Stimulated activated CD4-positive, alpha-beta T cell treated with anti-CD3 and anti-CD28 coated beads, TNF-alpha, amount 100 ng/mL, for 4 hours (primary cell): ENCODE measurements at places on chromosomes 3 and 15.

GRCh38 chr15:50275908-50276307 is 10.4 kb upstream of the HDC start:
- DNase-seq, result no peak

GRCh38 chr15:48400086-48400485 is 68.9 kb downstream of the DUT start:
- no peak for DNase-seq

DNA sequence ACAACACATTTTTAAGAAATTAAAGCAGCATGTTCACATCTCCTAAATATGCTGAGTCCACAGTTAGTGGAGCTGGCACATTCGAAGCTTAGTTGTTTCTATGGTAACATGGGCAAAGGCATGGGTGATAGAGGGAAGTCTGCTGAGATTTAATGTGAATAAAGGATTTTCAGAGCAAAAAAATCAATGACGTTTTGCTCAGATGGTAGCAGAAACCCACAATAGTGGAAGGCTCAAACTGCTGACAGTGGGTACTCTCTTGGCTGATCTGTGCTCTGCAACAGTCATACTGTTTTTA is 795.1 kb upstream of the ARPP21 start:
- DNase-seq, result no peak

DNA sequence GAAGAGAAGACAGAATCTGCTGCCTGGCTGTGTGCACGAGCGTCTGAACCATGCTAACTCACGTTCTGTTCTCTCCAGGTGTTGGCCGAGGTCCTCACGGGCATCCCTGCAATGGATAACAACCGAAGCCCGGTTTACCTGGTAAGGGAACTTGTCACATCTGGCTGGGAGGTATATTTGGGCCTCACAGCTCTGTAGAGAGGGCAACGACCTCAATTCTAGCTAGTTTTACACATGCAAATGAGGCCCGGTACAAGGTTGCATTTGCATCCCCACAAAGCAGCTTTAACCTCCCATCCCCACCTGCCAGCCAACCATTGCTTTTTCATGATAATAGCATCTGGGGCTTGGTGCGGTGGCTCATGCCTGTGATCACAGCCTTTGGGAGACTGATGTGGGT is 22.0 kb upstream of the TATDN2 start:
- DNase-seq, result no peak

DNA sequence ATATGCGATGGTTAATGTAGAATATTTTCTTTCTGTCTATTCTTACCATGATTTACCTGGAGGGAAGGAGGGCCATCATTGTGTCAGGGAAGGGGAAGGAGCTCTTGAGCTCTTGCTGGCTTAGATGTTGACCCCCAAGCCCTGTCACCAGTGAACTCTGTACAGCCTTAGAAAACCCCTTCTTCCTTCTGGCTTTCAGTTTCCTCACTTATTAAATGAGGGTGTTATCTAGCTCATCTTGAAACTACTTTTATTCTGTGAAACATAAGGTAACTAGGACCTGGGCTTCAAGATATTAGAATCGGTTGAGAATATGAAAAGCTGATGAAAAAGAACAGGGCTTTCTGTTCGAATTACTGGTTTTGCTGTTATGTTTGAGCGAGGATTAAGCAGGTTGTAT is 25.1 kb upstream of the UTS2B start:
- no peak for DNase-seq

- no peak for DNase-seq
Observed at GRCh38 chr3:191070201-191070600, 128.8 kb upstream of the OSTN start.

GRCh38 chr3:190486908-190487607 is 26.8 kb upstream of the IL1RAP start:
- DNase-seq, result no peak

DNA sequence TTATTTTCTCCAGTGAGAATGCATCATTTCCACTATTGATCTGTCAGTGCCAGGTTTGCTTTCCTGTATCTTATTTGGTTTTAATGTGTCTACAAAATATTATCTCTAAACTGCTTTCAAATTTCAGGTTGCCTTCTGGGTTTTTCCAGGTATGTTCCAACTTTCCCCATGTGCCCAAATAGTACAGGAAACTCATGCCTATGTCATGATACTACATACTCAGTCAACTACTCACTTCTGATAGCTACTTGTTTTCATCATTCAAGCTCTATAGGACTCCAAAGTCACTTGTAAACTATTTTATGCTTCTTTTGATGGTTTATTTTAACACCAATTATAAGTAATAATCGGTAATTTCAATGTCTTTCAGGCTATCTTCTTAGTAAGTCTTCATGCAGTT is 134.8 kb upstream of the TTC14 start:
- DNase-seq, result no peak

DNA sequence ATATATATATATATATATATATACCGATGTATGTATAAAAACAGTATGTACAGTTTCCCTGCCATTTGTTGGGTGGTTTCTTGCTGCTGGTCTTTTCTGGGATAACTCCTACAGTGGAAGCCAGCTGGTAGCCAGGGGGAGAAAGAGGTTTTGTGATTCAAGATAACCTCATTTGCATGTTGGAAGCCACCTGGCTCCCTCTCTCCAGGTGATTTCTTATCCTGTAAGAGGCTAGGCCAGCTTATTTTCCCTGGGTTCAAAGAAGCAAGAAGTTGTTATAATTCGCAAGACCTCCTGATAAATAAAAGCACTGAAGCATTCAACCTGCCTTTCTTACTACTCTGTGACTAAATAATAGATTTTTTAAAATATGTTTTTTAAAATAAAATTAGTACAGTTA is 443.3 kb downstream of the VGLL3 start:
- no peak for DNase-seq

DNA sequence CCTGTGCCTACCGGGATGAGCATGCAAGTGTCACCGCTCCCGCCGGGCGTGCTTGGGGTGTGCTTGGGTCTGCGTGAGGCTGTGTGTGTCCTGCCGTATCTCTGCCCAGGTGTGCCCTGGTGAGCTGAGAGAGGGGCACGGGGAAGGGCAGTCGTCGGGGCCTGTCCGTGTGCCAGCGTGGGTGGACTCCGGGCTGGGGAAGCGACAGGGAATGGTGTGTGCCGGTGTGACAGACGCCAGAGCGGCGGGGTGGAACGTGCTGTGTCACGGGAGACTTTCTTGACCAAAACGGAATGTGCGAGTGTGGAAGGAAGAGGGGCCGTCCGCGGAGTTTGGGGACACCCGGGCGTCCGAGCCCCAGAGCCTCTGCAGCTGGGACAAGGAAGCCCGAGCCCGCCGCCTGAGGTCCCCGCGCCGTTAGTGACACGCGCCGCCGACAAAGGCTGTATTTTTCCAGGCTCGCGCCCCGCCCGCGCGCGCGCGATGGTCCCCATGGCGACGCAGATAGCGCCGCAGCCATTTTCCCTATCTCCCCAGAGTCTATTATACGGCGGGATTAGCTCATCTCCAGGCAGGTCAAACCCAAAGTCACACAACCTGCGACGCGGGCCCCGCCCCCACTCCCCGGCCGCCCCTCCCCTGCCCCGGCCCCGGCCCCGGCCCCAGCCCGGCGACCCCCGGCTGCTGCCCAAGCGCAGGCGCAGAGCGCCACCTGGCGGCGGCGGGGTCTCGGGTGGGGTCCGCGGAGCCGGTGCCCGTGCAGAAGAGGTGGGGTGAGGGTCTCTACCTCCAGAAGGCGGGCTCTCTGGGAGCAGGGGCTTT is 4.5 kb upstream of the GATA2 start:
- DNase-seq, result no peak

DNA sequence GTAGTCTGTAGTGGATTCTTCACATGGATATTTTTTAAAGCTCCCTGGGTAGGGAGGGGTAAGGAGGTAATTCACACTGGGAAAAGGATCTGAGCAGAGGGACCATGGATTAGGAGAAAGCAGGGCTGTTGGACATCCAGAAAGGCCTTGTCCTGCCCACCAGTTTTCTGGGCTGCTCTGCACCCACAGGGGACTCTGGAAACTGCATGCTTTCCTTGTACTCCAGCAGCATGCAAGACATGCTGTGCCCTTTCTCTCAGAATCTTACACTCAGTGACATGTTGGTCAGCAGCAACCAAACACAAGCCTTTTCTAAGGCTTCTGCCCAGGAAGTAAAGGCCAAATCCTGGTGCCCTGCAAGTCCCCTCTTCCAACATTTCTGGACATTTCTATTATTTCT is 2.5 kb upstream of the FBN1 start:
- no peak for DNase-seq

GRCh38 chr15:67048281-67049279 is 16.8 kb upstream of the SMAD3 start:
- no peak for DNase-seq

GRCh38 chr3:122415762-122416654 is at the start of gene WDR5B:
Gene WDR5B, minus strand, starts transcription at chr3:122416062. Its CDS starts 534 bp downstream, at chr3:122415528.
- DNase-seq, result peak; percentile 96

- DNase-seq, result no peak
Observed at GRCh38 chr15:37041042-37041441, 59.3 kb downstream of the MEIS2 start.

- no peak for DNase-seq
Observed at GRCh38 chr15:27582726-27583410, 516.2 kb downstream of the OCA2 start.

- no peak for DNase-seq
Observed at GRCh38 chr3:112095731-112096130, 9.5 kb downstream of the C3orf52 start.

DNA sequence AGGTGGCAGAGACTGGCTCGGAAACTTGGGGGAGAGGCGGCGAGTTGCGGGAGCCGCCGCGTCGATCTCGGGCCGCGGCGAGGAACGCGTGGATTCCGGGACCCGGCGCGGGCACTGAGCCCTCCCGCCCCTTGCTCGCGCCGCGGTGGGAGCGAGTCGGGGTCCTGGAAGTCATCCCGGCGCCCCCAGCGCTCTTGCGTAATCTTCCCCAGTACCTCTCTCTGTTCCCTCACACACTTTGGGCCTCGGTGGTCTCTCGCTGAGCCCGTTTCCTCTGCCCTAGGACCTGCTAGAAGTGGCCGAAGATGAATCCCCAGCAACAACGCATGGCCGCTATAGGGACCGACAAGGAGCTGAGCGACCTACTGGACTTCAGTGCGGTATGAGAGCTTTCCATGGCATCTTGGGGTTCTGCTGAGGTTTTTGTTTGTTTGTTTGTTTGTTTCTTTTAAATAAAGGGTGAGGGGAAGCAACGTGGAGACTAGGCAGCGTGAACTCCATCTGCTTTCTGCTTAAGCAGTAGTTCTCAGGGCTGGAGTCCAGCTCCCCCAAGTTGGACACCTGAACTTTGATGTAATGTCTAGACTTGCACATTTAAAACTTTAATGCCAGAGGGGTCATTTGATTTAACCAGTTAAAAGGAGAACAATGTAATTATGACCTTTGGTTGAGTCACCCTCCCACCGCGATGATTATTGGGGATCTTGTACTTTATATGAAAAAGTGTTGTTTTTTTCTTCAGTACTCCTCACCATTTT is 1.3 kb downstream of the TCF12 start:
- no peak for DNase-seq

GRCh38 chr15:93017526-93017925 is 71.5 kb downstream of the RGMA start:
- no peak for DNase-seq
